ENCODE measurements at places on chromosomes 13 and 19.
A peak's percentile ranks its signal among the peaks of the same experiment; 100 is the strongest.

DNA sequence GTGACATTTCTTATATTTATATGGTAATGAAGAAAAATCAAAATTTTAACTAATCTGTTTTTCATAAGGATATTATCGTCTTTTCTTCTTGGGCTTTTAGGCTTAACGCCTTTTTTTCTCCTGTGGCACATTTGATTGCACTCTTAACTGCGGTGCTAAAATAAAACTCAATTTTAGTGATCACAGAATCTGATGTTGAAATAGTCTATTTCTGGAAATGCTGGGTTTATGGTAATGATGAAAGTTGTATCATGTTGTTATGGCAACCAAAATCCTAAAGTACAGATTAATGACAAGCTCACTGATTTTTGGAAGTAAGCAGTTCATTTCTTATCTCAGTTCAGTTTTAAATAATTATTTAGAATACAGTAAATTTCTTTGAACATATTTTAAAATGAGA, 85.3 kb downstream of the COG6 start:
- DNase-seq = no peak

GRCh38 chr13:52931539-52932431, 83.3 kb upstream of the PCDH8 start:
- no peak for DNase-seq

GRCh38 chr19:483332-484072, 12.8 kb upstream of the MADCAM1 start:
- DNase-seq = no peak

DNA sequence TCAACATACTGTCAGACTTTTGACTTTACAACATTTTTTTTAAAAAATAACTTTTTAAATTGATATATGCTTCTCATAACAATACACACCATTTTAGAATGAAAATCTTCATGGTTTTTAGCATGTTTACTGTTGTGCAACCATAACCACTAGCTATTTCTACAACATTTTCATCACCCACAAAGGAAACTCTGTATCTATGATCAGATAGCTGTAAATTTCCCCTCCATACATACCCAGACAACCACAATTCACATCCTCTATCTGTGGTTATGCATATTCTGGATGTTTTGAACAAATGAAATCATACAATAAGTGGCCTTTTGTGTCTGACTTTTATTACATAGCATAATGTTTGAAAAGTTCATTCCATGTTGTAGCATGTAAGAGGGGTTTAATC, 1666.0 kb downstream of the EFNB2 start:
- no peak for DNase-seq

DNA sequence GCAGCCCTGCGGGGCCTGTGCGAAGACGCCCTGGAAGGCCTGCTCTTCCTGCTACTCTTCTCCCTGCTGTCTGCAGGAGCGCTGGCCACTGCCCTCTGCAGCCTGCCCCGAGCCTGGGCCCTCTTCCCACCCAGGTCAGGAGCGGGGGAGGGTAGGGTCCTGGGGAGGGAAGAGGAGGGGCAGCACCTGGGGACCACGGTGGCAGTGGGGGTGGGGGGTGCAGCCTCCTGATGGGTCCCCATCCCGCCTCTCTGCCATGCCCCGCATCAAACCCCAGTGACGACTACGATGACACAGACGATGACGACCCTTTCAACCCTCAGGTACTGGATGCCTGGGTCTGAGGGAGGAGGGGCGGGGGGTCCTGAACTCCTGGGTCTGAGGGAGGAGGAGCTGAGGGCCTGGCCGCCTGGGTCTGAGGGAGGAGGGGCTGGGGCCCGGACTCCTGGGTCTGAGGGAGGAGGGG, 13.4 kb upstream of the LENG8 start:
- no peak for DNase-seq

DNA sequence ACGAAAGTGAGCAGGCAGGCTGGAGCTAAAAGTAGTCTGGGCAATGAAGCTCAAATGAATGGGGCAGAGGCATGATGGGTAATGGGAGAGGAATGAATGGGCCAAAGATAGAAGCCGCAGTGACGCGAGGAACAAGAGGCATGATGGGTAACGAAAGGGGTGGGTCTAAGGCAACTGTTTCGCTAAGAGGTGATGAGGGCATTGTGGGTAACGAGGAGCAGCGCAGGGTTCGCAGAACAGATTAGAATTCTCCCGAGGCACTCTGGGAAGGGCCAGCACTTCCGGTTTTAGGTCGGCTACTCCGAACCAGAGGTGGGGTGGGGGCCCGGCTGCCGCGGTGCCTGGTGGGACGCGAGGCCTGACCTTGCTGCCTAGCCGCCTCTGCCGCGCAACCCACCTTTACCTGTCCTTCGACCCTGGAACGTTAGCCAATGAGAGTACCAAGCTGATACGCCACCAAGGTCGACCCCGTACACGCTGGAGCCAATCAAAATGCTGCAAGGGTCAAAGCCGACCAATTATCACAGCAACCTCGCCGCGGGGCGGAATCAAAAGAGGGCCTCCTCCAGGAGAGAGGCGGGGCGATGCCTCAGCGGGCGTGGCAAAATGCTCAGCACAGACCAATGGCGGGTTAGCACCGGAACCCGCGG, 563 bp upstream of the TOMM40 start:
- peak; percentile 100 for DNase-seq

- DNase-seq = no peak
Measured at GRCh38 chr13:20074966-20075365, 85.9 kb downstream of the GJA3 start.

GRCh38 chr13:45468635-45469034, 3.9 kb downstream of the COG3 start:
- no peak for DNase-seq

DNA sequence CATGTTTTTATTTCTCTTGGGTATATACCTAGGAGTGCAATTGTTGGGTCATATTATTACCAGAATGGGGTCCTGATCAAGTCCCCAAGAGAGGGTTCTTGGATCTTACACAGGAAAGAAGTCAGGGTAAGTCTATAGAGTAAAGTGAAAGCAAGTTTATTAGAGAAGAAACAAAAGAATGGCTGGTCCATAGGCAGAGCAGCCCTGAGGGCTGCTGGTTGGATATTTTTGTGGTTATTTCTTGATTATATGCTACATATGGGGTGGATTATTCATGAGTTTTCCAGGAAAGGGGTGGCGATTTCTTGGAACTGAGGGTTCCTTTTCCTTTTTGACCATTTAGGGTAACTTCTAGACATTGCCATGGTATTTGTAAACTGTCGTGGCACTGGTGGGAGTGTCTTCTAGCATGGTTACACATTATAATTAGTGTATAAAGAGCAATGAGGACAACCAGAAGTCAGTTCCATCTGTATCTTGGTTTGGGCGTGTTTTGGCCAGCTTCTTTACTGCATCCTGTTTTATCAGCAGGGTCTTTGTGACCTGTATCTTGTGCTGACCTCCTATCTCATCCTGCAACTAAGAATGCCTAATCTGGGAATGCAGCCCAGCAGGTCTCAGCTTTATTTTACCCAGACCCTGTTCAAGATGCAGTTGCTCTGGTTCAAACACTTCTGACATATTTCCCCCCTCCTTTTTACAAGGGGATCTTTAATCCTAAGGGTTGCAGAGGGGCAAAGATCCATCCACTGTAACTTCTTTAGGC, 41.1 kb downstream of the CEACAM1 start:
- DNase-seq = no peak

- DNase-seq = no peak
Measured at GRCh38 chr19:51503896-51504295, 2.3 kb upstream of the SIGLEC12 start.

- DNase-seq = no peak
Measured at GRCh38 chr19:18620902-18621301, 8.2 kb downstream of the TMEM59L start.

DNA sequence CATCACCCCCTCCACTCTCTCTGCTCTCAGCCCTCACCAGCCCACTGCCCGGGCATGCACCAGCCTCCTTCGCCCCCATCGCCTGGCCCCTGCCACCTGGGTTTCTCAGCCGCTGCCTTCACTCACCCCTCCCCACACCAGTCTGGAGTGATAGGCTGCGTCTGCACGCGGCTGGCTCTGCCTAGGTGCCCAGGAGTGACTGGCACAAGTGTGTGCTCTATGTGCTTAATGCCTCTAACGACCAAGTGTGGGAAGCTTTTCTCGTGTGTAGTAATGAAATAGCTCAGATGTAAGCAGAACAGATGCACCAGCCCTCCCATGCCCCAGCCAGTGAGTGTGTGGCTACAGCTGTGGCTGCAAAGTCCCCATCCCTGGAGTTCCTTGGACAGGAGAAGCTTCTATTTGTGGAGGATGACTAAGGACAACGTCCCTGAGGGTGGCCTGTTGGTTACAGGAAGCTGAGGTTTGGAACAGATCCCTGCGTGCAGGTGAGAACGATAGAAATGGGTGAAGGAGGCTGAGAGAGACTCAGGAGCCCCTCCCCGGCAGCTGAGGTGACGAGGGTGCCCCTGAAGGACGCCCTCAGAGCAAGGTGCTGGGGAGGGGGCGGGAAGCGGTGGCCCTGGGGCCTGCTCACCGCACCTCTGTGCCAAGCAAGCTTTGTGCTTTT, 35.6 kb downstream of the ATP11A start:
- peak; percentile 64 for DNase-seq

- DNase-seq = peak; percentile 8
Measured at GRCh38 chr13:47146136-47146535, 249.3 kb upstream of the HTR2A start.

- DNase-seq = no peak
Measured at GRCh38 chr13:97570442-97570841, 136.5 kb downstream of the RAP2A start.

DNA sequence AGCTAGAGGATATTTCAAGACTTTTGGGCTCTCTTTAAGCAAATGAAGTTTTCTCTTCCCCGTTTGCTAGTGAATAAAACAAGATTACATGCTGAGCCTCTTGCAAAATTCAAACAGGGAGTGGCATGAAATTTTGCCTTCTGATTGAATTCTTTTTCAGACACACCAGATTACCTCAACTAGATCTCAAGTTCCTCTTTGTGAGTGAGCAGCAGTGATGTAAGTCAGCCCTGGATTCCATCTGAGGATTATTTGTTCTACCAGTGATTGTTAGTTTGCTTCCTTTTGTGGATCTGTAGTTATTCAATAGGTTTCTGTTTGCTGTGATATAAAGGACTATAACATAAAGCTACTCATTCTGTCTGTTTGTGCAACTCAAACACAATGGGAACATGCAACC, 407.7 kb downstream of the LMO7 start:
- no peak for DNase-seq

DNA sequence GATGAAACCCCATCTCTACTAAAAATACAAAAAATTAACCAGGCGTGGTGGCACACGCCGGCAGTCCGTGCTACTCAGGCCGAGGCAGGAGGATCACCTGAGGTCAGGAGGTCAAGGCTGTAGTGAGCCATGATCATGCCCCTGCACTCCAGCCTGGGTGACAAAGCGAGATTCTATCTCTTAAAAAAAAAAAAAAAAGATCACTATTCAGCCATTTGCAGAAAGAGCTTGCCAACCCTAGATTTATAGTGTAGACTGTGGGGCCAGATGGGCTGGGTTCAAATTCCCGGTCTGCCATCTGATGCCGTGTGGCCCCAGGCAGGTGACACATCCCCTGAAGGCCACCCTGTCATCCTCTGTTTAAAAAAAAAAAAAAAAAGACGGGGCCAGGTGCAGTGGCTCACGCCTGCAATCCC, 28.9 kb downstream of the SMIM24 start:
- no peak for DNase-seq

DNA sequence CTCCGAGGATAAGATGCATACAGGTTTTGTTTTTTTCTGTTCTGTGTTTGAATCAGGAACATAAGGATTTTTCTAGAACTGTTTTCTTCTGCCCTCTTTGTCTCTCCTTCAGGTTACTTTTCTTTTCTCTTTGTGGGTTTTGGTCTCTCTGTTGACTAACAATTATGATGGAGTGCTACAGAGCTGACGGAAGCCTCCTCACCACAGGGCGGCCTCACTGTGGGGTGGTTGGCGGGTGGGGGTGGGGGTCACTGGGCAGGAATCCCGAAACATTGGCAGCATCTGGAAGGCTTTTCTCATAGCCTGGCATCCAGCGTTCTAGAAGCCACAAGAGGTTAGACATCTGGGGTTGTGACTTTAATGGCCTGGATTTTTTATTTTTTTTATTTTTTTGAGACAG, 12.0 kb upstream of the MATK start:
- no peak for DNase-seq

DNA sequence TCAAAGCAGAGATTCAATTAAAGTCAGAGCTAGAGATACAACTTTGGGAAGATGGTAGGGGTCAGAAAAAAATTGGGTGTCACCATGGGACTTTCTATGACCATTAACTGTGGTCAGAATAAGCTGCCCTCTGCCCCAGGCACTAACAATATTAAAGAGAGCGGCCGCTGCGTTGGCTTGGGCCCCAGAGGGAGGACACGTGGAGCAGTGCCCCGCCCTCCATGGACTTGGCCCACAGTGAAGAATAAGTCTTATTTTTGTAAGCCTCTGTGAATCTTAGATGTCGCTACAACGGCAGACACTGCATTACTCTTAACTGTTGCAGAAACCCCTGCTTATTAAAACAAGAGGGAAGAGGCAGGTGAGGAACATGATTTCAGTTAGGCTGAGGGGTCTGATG, 172.7 kb downstream of the UQCRFS1 start:
- DNase-seq = no peak

- DNase-seq = no peak
Measured at GRCh38 chr19:41816761-41817160, 20.4 kb downstream of the CEACAM3 start.

- DNase-seq = no peak
Measured at GRCh38 chr19:31261603-31262212, 87.5 kb downstream of the TSHZ3 start.

DNA sequence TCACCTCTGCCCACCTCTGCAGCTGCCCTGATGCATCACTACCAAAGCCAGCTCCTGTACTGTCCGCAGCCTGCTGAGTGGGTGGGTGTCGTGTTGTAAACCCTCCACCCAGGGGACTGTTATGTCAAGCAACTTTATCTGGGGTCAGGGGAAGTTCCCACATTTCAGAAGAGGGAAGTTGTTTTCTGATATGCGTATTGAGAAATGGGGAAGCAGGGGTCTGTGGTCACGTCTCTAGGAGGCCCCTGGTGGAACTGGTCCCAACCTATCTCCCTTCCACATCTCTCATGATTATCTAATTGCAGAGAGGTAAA, 31.2 kb downstream of the CLEC17A start:
- DNase-seq = no peak

GRCh38 chr13:101242720-101243119, 173.6 kb downstream of the NALCN start:
- DNase-seq = no peak
